Activated CD4-positive, CD25-positive, alpha-beta regulatory T cell treated with anti-CD3 and anti-CD28 coated beads, Interleukin-2, amount 50 U/mL, for 24 hours (primary cell): ENCODE measurements at places on chromosomes 12 and 14.
A peak's percentile ranks its signal among the peaks of the same experiment; 100 is the strongest.

DNA sequence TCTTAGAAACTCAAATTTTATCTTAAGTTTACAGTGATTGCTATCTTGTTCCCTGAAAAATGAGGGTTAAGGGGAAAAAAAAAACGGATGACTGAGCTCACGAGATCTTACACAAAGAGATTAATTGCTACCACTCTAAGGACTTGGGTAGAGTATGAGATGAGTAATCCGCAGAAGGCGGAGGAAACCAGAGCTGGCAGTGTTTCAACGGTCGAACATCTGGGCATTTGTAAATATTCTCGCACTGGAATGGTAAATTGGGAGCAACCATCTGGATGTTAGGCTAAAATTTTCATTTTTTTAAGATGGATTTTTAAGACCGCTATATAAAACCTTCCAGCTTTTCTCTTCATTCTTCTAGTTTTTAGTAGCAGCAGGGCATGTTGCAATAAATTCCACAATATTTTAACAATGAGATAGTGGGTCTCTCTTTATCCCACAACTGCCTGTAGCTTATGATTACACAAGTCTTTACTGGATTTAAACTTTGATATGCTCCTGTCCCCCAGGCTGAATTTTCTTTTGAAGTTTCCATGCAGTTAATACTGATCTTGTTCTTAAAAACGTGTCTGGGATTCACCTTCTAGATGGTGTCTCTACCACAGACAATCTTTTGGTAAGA is 1324.1 kb downstream of the AACS start:
- no peak for ATAC-seq

GRCh38 chr14:54349713-54350112 is 47.1 kb upstream of the CDKN3 start:
- ATAC-seq, result no peak

- ATAC-seq, result no peak
These were observed 33.5 kb downstream of the CFL2 start for GRCh38 chr14:34680806-34681479.

DNA sequence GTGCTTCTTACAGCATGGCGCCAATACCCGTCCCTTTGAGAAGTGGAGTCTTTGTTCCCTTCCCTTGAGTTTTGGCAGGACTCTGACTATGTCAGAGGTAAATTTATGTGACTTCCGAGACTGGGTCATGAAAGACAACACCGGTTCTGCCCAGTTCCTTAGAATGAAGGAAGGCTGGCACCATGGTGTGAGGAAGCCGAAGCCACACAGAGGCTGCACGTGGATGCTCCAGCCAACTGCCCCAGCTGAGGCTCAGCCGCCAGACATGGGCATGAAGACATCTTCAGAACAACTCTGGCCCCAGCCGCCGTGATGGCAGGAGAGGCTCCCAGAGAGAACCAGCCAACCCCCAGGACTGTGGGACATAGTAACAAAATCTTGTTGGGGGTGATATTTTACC is 111.2 kb downstream of the CALM1 start:
- no peak for ATAC-seq

GRCh38 chr14:94170136-94170535 is 4.0 kb upstream of the PPP4R4 start:
- no peak for ATAC-seq

- ATAC-seq, result no peak
These were observed 78.9 kb upstream of the RESF1 start for GRCh38 chr12:31880340-31880739.

- no peak for ATAC-seq
These were observed 44.0 kb downstream of the ARMH4 start for GRCh38 chr14:58107947-58108552.

- ATAC-seq, result no peak
These were observed 114.7 kb downstream of the NCOR2 start for GRCh38 chr12:124452576-124453331.

- no peak for ATAC-seq
These were observed 111.5 kb downstream of the SRGAP1 start for GRCh38 chr12:63955831-63956666.

GRCh38 chr14:100532906-100533655 is 54.1 kb downstream of the BEGAIN start:
- ATAC-seq, result no peak

- ATAC-seq, result no peak
These were observed 3.9 kb upstream of the MDM2 start for GRCh38 chr12:68803948-68804656.

DNA sequence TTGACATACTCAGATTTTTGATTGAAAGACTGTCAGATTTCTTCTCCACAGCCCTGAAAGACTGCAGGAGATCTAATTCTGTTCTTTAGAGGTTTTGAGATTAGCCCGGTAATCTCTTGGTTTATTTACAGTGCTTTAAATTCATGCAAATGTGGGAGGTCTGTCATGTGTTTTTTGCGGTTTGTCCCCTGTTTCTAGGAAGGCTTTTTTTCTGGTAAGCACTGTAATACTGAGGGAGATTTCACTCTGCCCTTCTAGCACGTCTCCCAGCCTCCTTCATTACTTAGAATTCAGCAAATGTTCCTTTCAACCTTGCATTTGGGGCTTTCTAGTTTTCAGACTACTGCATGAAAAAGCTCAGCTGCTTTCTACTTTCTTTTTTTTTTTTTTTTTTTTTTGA is 31.1 kb downstream of the GPHN start:
- ATAC-seq, result peak; percentile 63

GRCh38 chr14:56989359-56989758 is 179.1 kb upstream of the OTX2 start:
- ATAC-seq, result no peak

- ATAC-seq, result no peak
These were observed 303.5 kb downstream of the EGLN3 start for GRCh38 chr14:33647385-33647786.

- no peak for ATAC-seq
These were observed 17.8 kb downstream of the OTUB2 start for GRCh38 chr14:94043756-94044475.

DNA sequence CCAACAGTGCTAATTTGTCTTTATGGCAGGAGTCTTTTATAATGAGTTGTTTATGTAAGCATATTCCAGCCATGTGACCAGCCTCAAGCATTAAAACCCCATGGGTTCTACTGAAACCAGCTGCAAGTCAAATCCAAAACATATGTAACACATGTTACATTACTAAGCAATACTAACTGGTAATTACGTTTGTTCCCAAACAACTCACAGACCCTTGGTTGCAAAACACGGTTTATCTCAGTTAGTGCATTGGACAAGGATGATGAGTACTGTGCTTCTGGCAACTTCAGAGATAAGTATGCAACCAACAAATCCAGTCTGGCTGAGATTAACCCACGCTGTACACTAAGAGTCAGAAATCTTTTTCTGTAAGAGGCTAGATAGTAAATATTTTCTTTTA is 110.1 kb upstream of the FAR2 start:
- no peak for ATAC-seq

DNA sequence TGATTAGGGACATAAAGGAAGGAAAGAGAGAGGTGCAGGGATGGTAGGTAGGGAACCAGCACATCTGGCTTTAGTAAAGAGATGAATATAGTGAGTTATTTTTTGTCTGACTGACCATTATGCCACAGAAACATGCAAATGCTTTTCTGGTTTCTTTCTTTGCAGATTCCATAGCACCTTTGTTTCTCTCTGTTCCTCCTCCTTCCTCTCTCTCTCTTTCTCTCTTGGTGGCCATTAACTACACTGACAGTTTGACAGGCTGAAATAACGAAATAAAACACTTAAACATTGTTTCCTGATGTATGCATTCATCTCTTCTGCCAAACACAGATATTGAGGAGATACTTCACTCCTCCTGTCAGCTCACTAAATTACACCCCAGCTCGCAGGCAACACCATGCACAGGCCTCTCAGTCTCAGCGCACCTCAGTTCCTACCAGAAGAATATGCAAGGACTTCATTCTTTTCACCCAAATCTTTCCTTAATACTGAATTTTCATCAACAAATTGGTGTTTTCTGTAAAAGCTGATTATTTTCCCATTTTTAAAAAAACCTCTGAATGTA is 406.9 kb upstream of the SOX5 start:
- no peak for ATAC-seq

GRCh38 chr14:21068521-21069387 is 1.4 kb upstream of the ARHGEF40 start:
- peak; percentile 58 for ATAC-seq

DNA sequence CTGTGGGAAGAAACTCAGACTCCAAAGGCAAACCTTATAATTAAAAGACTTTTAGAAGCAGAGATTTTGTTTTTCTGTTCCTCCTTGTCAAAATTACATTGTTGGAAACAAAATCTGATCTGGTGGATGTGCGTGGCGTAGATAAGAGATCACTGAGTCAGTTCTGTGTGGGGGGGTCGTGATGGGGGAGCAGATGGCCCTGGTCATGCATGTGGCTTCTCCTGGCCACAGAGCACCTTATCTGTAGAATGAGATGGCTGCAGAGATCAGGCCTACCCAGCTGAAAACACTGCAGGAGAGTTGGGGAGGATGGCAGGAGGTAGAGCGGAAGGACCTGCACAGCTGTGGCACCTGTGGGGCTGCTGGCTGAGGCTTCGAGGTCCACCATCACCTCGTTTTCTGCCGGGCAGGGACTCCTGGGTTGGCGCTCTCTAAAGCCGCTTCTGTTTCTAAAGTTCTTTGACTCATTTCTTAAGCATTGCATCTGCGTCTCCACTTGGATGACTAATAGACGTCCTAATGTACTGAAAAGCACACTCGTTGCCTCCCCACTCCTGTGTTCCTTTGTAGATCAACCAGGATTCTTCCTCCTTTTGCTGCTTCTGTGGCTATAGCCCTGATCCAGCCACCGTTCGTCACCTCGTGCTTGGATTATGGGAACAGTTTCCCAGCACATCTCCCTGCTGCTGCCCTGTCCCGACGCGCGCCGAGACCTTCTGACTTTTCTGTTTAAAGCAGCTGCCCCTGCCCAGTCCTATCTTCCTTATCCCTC is 93.4 kb downstream of the TSPAN9 start:
- ATAC-seq, result no peak

GRCh38 chr12:1591543-1591942 is 2.8 kb downstream of the FBXL14 start:
- ATAC-seq, result no peak

GRCh38 chr14:72759670-72760069 is 134.2 kb downstream of the DPF3 start:
- no peak for ATAC-seq
